Stimulated activated CD4-positive, alpha-beta T cell treated with anti-CD3 and anti-CD28 coated beads, Interleukin-4, amount 100 ng/mL, for 4 hours (primary cell): ENCODE measurements at places on chromosomes 11 and 22.

- no peak for DNase-seq
Measured at GRCh38 chr11:95831198-95831883, 41.0 kb downstream of the CEP57 start.

- no peak for DNase-seq
Measured at GRCh38 chr11:5136261-5136660, 1.9 kb downstream of the OR52A5 start.

DNA sequence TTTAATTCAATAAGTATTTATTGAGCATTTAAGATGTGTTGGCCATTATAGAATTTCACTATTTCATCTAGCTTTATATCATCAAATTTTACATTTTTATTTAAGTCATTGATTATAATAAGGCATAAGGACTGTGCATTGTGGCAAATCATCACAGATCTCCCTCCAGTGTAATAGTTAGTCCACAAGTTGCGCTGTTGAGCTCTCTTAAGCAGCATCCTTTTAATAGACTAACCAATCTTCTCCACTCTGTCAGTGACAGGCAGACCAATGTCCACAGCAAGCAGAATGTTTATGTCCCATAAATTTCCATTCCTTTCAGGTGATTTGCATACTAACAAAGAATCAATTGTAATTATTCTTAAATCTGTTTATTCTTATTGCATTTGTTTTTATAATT is 595.3 kb upstream of the CCDC90B start:
- DNase-seq = no peak

- no peak for DNase-seq
Measured at GRCh38 chr11:975827-976226, 50.2 kb downstream of the AP2A2 start.

GRCh38 chr11:116786966-116787365 is 857 bp downstream of the ZPR1 start:
- DNase-seq = no peak

DNA sequence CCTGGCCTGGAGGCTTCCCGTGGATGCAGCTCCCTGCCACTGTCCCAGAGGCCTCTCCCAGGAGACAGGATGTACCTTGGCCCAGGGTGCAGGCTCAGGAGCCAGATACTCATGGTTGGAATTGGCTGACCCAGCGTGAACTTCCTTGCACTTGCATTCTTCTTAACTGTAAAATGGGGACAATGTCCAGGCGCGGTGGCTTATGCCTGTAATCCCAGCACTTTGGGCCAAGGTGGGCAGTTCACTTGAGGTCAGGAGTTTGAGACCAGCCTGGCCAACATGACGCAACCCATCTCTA is 20.1 kb upstream of the ST3GAL4 start:
- no peak for DNase-seq

DNA sequence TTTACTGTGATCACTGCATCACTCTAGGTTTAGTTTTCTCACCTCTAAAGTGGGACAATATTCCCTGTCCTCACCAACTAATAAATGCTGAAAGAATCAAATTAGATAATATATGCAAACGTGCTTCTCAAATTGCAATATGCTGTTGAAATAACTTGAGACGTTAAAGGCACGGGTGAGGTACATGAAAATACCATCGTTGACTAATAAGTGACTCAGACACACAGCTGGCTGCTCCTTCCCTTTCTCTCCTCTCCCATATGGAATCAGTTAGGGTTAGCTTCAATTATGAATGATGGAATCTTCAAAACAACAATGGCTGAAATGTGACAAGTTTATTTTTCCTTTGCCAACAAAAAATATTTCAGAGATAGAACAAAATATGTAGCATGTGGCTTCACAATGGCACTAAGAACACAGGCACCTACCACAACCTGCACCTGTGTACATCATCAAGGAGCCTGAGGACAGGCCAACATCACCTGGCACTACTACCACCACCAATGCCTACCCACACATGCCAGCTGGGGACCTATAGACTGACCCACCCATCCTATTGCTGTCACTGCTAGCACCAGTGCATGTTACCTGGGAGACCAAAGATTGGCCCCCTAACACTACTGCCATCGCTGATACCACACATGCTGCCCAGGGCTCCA is 13.7 kb downstream of the GDPD4 start:
- DNase-seq = no peak

DNA sequence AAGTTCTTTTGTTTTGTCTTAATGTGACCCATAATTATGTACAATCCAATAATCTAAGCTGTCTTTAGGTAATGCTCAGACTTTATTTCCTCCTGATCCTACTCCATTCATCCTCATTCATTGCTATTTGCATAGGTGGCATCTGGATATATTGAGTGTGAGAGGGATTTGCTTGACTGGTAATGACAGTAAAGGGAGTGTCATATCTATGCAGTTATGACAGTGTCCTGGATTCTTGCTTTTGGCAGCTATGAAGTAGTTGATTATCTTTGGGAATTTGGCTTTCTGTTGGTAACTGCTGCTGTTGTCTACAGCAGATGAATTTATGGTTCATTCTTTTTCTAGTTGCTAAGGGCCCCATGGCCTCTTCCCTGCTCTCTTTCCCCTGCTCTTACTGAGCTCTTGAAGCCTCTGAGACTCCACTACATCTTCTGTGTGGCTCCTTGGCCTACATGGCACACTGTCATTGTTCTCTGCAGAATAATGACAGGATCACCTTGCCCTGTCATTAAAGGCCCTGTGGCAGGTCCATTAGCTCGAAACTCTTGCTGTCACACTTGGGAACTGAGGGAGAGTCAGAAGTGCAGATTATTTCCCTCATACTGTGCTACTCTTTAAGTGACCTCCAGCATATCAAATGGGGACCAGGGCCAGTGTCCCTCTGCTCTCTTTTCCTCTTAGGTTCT is 20.1 kb upstream of the ACAT1 start:
- DNase-seq = no peak

DNA sequence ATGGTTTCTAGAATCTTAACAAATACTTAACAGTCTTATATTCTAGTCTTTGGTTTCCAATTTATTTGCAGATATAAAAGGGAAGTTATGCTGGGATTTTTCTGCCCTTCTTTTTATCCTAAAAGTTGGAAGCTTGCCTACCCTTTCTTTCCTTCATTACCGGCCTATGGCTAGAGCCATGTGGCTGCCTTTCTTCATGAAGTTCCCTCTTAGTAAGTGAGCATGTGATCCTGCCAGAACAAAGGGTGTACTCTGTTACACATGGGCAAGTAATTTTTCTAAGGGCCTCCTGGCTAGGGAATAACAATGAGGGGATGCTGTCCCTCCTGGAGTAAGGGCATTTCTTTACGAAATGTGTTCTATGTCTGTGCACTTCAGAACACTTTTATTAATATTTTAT is 252.1 kb upstream of the PITPNB start:
- no peak for DNase-seq

GRCh38 chr22:34687116-34687515 is 378.8 kb upstream of the ISX start:
- DNase-seq = no peak

- DNase-seq = no peak
Measured at GRCh38 chr22:27775087-27775698, 26.4 kb downstream of the MN1 start.

DNA sequence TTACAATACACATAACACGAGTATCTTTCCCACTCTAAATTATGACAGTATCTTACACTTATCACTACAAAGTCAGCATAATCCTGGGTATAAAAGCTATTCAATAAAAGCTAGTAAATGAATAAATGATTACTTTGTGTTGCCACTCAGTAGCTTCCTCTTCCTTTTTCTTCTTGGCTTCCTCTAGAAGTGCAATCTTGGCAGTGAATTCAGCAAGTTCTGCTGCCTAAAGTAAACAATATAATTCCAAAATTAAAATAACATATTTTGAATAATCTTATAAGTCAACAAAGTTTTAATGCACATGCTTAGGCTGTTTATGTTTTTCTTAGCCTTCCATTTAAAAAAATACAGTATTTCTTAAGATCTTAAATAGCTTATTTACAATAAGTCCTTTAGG is 60.4 kb downstream of the RDX start:
- no peak for DNase-seq

DNA sequence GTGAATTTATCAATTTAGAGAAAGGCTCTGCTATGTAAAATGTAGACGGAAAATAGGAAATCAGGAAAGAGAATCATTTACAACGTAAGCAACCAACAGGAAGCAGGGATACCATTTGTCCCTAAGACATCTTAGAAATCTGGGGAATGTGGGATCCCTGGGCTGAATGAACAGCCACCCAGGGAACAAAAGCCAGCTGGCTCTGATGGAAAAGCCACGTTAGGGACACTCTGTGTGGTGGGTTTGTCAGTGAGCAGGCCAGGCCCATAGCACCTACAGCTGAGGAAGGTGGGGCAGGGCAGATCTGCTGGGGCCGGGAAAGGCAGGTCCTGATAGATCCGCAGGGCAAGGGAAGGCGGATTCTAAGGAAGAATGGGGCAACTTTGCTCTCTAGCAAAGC is 87.1 kb upstream of the CSNK2A3 start:
- no peak for DNase-seq

GRCh38 chr11:123091506-123091905 is 29.6 kb upstream of the HSPA8 start:
- DNase-seq = no peak

DNA sequence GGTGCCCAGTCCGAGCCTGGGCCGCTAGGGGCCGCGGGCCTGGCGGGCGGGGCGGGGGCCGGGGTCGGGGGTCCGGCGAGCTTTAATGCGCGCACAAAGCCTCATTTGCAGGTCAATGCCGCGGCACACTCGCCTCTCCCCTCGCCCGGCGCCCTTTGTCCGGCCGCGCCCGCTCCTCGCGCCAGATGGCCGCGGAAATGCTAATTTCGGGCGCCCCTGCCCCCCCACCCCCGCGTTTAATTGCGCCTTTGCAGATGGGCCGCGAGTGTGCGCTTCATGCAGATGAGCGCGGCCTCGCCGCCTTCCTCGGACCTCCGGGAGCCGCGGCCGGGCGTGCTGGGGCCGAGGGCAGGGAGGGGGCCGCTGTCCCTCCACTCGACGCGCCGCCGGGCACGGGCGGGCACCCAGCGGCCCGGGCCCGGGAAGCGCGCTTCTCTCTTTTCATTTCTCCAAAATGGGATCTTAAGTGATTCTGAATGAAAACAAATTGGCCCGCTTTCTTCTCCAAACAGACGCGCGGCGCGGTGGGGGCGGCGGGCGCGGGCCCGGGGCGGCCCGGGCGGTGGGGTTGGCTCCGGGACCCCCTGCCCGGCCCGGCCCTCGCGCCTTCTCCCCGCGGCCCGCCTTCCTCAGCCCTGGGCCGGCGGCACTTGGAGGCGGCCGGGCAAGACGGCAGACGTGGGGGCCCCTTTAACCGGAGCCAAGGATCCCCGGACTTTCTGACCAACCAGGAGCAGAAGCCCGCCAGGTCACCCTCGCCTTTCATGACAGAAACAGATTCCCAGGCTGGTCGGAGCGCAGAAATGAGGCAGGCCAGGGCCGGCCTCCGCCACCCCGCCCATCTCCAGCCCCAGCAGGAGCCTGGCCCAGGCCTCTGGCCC is 22.9 kb downstream of the CDKN1C start:
- DNase-seq = no peak

GRCh38 chr11:11989774-11990744 is 18.4 kb downstream of the DKK3 start:
- DNase-seq = no peak

DNA sequence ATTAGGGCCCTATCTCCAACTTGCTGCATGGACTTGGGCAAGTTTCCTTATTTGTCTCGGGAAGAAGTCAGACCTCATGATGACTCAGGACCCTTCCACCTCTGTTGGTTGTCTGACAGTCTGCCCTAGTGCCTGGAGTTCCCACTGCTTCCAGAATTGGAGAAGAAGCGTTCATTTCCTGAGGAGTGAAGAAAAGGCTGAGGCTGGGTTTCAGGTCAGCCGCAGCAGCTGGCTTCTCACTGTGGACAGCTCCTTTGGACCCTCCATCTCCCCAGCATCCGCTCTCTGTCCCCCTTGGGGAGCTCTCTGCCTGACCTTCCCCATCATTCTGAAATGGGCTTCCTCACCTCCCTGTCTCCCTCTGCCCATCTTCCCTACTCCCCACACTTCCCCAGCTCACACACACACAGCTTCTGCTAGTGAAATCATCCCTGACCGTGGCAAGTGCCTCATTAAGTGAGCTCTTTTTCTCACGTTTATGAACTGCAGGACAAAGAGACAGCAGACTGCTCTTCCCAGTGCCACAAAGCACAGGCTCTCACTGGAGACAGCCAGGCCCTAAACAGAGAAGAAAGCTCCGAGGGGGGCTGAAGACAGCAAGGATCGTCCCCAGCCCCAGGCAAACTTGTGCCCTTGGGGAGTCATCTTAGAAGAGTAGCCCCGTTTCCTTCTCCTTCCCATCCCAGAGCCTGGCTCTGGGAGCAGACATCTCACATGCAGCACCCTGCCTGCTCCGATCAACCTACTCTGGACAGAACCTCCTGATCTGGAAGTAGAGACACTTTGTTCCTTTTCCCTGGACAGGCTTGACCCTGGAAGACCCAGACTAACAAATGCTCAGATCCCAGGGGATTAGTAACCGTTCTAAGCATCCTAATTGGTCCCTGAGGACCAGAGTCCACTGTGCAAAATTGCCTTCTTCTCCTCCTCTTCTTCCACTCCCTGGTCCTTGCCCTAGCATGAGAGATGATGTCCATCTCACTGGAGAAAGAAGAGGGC is 157.9 kb downstream of the FEZ1 start:
- no peak for DNase-seq

DNA sequence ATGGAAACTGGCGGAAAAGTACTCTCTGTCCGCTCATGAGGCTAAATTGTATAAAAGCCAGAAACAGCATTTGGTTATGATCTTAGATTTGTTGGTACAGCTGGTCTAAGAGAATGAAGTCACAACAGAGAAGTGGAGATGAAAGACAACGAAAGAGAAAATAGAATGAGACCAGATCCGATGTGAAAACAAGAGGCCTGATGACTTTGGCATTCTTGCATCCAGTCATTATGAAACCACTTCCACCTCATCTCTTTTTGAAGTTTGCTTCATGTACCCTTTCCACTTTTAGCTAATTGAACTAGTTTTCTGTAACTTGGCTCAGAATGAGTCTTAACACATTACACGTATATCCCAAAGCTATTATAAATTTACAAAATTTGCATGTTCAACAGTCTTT is 1431.7 kb downstream of the LRRC4C start:
- DNase-seq = no peak

DNA sequence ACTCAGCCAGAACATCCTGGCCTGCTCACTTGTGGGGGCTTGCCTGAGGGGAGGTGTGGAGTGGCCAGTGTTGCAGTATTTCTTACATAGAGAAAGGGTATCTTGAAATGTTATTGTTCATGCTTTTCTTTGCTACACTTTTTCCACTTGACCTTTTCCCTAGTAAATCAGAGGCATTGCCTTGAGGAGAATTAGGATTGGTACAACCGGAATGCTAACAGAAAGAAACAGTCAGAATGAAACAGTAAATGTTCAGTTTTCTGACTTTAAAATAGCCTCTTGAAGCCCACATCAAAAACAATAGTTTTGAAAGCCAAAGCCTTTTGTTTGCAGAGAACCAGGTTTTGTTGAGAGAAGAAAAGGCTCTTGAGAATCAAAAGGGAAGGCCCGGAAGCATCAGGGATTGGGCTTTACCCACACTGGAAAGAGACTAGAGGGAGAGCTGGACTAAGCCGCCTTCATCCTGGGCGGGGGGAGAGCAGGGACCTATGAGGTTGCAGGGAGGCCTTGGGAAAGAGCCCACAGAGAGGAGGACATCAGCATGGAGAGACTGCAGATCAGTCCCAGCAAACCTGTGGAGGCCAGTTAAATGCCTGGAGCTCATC is 12.4 kb downstream of the ADM start:
- DNase-seq = no peak
